Keratinocyte (primary cell): ENCODE measurements at places on chromosomes 5 and 9.

DNA sequence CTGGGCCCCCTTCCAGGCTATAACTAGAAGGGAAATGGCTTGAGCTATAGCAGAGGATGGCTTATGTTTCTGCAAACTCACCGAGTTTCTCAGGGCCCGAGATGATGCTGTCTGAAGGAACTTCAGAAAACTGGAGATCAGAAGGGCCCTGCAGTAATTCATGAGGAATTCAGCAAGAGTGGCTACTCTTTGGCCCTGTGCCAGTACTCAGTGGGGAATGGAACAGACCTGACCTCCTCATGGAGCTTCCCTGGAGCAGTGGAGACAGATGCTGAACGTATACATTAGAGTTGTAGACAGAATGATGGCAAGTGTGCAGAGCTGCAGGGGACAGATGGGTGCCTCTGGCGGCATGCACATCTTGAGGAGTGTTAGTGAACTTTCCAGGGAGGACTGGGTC is 17.3 kb upstream of the SMIM32 start:
- no peak for DNase-seq

- no peak for DNase-seq
Observed at GRCh38 chr5:171871711-171872110, 86.1 kb downstream of the SMIM23 start.

DNA sequence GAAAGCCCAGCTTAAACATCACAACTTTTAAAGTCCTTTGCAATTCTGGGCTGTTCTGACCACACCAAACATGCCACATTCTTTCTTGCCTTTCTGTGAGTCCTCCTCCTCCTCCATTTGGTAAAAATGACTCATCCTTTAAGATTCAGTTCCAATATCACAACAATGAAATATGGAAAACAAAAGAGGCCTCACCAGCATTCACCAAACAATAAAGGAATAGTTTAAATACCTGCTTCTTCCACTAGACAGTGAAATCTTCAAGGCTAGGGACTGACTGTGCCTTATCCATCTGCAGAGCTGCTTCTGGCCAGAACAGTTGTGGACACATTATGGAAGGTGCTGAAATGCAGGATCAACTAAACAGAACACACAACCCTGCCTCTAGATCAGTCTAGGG is 36.0 kb downstream of the NR6A1 start:
- no peak for DNase-seq

GRCh38 chr9:13627502-13627901 is 348.0 kb upstream of the MPDZ start:
- DNase-seq = no peak

- DNase-seq = no peak
Observed at GRCh38 chr9:136526625-136527066, 19.2 kb downstream of the NOTCH1 start.

DNA sequence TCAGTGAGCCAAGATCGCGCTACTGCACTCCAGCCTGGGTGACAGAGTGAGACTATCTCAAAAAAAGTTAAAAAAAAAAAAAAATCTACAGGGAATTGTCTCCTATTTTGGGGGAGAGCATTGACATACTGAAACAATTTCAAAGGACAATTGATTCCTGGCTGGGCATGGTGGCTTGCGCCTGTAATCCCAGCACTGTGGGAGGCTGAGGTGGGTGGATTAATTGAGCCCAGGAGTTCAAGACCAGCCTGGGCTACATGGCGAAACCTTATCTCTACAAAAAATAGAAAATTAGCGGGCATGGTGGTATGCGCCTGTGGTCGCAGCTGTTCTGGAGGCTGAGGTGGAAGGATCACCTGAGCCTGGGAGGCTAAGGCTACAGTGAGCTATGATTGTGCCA is 30.6 kb downstream of the GPR107 start:
- DNase-seq = no peak

GRCh38 chr5:133738271-133738670 is 125.9 kb upstream of the FSTL4 start:
- no peak for DNase-seq

DNA sequence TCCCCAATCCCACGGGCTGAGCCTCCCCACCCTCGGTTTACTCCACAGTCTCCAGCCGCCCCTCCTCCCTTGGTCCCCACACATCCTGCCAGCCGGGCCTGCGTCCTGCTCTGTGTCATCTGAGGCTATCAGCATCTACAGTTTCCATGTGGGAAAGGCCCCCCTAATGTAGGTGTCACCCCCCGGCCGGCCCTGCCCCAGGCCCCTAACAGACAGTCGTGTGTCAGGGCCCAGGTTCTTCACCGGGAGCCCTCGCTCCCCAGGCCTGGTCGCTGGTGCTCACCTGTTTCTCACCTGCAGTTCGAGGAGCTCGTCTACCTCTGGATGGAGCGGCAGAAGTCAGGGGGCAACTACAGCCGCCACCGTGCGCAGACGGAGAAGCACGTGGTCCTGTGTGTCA is 62.7 kb downstream of the KCNT1 start:
- no peak for DNase-seq

DNA sequence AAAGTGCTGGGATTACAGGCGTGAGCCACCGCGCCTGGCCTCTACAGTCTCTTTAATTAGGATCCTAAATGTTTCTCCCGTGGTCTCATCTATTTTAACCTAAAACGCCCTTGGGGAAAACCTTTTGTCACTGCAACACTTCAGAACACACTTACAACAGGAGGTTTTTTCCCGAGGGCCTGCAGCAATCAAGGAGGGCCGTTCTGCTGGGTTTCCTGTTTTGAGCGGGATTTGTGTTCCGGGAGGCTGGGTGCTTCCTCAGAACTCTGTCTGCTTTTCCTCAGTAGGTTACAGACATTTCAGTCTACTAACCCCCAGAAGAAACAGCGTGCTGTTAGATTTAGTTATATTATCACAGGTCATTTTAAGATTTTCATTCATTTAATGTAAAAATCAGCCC is 65.4 kb upstream of the IRX4 start:
- no peak for DNase-seq
